ENCODE measurements at places on chromosomes 11 and 22.

- peak; percentile 43 for DNase-seq
These were observed 133.2 kb upstream of the TEAD1 start for GRCh38 chr11:12540913-12541582.

DNA sequence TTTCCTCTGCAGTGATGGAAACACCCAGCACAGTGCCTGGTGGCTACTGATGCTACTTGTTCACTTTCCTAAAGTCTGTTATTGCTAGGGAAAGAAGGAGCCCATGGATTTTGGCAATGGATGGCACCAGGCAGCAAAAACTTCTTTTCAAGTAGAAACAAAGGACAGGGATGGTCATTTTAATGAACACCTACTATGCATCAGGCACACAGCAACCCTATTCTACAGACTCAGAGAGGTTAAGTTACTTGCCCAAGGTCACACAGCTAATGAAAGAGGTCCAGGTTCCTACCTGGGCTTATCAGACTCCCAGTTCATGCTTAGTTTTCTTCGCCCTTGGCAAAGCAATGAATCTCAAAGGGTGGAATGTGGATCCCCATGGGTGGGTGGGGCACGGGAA lies 36.9 kb upstream of the CD82 start:
- no peak for DNase-seq

- DNase-seq = peak; percentile 40
These were observed 75.9 kb upstream of the PRR5 start for GRCh38 chr22:44625981-44626687.

- DNase-seq = no peak
These were observed 1156.6 kb downstream of the TBC1D22A start for GRCh38 chr22:47919001-47919441.

GRCh38 chr11:10443721-10444235 lies 11.3 kb upstream of the AMPD3 start:
- DNase-seq = no peak

- DNase-seq = peak; percentile 70
These were observed 3.6 kb upstream of the OR8B3 start for GRCh38 chr11:124402326-124402922.

- no peak for DNase-seq
These were observed 24.8 kb upstream of the SOX10 start for GRCh38 chr22:38009000-38009806.

DNA sequence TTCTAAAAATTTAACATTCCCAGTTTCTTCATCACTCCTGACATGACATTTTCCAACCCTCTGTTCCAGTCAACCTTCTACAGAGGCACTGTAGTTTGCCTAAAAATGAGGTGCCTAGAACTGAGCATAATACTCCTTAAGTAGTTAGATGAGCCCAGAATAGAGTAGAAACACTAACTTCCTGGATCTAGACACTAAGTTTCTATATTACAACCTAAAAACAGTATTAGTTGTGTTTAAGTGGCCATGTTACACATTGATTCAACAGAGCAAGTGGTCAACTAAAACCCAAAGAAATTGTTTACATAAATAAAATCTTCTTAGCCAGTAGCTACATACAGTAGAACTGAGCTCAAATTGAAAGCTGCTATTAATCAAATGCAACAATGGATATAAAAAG lies 1.3 kb downstream of the HPS5 start:
- no peak for DNase-seq

GRCh38 chr11:15816260-15816871 lies 540.0 kb downstream of the SOX6 start:
- DNase-seq = no peak

DNA sequence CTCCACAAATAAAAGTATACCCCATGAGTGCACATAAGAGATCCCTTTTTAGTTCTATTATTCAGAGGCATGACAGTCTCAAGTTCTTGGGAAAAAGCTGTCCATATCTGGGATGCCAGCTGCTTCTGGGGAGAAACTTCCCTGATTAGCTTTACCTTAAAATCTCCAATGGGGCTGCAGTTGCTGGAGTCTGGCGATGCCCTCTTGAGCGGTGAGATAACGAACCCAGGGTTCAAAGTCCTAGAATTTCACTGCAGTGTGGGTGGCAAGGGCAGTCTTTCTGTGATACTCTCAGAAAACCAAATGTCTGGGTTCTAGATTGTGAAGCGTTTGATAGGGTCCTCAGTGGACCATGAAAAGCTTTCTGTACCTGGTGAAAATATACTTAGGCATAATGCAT lies 7.4 kb upstream of the PRR33 start:
- DNase-seq = no peak

DNA sequence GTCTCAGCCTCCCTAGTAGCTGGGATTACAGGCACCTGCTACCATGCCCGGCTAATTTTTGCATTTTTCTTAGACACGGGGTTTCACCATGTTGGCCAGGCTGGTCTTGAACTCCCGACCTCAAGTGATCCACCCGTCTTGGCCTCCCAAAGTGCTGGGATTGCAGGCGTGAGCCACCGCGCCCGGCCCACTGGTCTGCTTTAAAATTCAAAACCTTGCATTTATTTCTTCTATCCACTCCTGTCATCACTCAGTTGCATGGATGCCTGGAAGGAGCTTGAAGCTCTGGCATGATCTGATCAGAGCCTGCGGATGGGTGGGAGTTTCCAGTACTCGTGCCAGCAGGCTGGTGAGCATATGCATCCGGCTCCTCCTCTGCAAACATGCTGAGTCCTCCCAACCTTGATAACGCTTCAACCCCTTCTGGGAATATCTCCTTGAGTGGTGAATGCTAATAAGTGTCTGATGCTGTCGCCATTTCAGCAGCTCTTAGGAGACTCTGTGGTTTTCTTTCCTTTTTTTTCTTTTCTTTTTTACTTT lies 39.6 kb downstream of the UBASH3B start:
- no peak for DNase-seq

DNA sequence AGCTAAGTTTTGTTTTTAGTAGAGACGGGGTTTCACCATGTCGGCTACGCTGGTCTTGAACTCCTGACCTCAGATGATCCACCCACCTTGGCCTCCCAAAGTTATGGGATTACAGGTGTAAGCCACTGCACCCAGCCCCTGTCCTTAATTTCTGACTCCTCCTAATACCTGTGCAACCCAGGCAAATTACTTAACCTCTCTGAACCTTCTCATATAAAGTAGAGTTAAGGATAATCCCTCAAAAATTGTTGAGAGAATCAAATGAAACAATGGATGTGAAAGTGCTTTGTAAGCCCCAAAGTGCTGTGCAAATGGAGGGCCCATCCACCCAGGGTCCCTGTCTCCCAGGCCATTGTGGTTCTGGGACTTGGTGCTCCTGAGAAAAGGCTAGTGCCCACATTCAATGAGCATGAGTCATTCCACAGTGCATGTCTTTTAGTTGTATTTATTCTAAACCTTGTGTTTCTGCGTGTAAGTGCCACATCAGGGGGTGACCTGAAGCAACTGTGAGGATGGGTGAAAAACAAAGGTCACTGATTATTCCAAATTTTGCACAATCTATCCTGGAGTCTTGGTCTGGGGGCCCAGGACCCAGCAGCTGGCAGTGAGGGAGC lies 61.4 kb upstream of the PTPRJ start:
- no peak for DNase-seq

DNA sequence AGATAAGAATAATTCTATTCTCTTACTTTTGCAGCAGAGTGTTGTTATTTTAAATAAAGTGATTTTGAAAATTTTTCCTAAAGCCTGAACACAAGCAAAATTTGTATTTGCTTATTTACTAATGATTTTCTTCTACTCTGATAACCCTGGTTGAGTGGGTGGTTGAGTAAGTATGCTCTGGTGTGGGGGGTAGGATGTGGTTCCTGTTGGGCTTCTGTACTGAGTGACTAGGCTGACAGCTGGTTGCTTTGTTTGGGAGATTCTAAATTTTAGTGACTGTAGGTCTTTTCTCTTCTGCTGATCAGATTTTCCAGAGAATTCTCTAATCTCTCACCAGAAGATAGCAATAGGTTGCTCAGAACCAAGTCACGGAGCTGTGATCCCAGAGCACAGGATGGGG lies 61.6 kb downstream of the METTL15 start:
- DNase-seq = peak; percentile 24

DNA sequence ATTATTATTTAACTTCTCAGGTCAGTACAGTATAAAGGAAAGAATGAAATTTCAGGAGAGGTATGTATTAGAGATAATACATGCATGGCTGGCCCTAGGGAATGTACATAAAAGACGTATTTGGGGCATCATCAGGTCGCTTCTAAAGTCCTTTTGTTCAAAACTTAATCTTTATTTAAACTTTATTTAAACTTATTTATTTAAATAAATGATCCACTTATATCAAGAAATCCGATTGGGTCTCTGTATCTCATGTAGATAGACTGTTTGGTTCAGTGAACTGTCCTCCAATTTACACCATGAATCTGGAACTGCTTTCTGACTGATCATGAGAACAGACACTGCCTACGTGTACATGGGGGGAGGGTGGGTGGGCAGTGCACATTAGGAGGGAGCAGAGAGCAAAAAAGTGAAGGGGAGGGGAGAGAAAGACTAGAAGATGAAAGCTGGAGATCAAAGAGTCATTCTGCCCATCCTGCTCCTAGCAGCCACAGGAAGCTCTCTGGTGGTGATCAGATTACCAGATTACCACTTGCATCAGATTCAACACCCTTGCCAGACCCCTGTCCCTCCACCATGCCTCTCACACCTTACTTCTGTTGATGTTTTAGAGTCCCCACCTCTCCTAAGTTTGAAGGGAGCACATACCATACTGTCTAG lies 92.1 kb upstream of the MTMR2 start:
- peak; percentile 11 for DNase-seq

DNA sequence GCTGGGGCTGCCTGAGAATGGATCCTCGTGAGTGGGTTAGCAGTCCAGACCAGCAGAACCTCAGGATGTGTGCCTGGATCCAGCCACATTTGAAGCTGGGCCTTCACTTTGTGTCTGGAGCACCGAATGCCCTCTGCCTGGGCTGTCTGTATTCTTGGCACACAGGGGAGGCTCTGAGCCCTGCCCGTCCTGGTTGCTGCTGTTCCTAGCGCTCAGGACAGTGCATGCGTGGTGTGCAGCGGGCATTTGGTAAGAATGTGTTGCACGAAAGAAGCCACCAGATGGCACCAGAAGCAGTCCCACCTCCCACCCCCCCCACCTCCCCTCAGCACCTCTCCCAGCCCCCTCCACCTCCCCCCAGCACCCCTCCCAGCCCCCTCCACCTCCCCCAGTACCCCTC lies 4.1 kb upstream of the MAPK11 start:
- peak; percentile 70 for DNase-seq

- DNase-seq = peak; percentile 84
These were observed 28.3 kb downstream of the DRD2 start for GRCh38 chr11:113446938-113447337.

- DNase-seq = no peak
These were observed 121.7 kb downstream of the PARVA start for GRCh38 chr11:12499071-12499470.

DNA sequence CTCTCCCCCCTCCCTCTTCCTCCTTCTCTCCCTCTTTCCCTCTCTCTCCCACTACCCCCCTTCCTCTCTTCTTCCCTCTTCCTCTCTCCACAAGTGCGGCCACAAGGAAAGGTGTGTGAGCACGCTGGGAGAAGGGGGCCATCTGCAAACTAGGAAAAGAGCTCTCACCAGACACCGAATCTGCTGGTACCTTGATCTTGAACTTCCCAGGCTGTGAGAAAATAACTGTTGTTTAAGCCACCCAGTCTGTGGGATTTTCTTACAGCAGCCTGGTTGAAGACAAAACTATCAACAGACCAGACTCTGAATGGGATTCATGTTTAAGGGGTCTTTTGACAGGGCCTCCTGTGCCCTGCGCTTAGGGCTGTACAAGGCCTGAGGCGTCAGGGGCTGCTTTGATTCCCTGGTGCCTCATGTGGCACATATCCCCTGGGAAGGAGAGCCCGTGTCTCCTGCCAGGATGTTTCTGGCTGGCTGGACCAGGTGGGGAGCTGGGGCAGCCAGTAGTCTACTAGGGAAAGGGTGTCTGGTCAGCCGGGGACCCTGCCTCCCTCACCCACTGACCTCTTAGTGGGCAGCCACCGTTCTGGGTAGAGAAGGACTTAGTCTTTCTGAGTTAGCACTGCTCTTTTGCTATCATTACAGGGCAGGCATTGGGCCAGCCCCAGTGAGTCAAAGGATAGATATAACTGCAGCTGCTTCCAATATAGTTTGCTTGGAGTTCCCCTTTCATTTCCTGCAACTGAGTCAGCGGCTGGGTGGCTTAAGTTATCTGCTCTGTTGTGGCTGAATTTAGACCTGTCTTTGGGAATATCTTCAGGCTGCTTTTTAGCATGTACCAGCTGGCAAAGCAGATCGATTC lies 6.2 kb downstream of the PANX1 start:
- peak; percentile 56 for DNase-seq

GRCh38 chr11:12975195-12975594 lies 33.9 kb upstream of the RASSF10 start:
- no peak for DNase-seq

- no peak for DNase-seq
These were observed 21.8 kb downstream of the SERPING1 start for GRCh38 chr11:57619331-57619730.

GRCh38 chr11:66617155-66617834 lies 865 bp downstream of the RBM14 start:
- DNase-seq = no peak

DNA sequence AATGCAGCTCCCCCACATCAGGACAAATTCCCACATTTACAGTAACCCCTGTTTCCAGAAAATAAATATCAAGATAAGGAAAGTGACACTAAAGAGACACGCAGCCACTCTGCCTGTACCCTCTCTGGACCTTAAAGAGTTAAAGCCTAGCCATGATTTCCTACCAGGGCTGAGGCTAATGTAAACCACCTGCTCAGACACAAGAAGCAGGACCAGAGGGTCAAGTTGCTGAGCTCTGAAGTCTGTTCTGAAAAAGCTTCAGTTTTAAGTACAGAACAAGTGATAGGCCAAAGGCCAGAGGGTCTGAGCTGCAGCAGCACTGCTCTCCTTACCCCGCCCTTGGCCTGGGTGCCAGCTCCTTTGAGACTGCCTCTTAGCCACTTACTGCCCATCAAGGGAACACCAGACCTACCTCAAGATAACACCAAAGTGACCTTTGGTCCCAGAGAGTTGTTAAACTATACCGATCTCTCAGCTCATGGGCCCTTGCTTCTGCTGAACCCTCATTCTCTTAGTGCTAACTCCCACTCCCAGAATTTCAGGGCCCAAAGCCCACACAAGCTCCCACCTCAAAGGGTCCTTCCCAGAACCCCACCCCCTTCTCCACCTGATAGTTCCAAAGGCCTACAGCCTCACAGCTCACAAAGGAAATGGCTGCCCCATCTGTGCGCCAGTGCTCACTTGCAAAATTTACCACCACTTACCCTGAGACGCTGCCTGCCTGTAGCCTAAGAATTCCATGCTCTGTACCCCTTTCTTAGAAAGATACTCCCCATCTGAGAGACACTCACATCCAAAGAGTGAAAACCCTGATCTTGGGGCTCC lies 40.5 kb downstream of the IL18BP start:
- peak; percentile 41 for DNase-seq

GRCh38 chr11:101435408-101435973 lies 148.3 kb downstream of the TRPC6 start:
- no peak for DNase-seq

GRCh38 chr11:12812849-12813248 lies 138.6 kb downstream of the TEAD1 start:
- DNase-seq = no peak

- DNase-seq = no peak
These were observed 17.5 kb upstream of the SHISAL1 start for GRCh38 chr22:44330188-44330743.
